Aorta (tissue), 5 donors: ENCODE measurements at places on chromosomes 11 and 22. TPM values are rescaled to one million over a fixed set of nuclear protein-coding genes. Genes with fewer than 3 reads are reported as not detected.
A peak's percentile ranks its signal among the peaks of the same experiment; 100 is the strongest.

GRCh38 chr11:23564370-23564769, 704.1 kb upstream of the CCDC179 start:
- DNase-seq, result no peak

The BATF2 gene
- 3.6 TPM for total RNA-seq

The MN1 gene
- 37.7 TPM for total RNA-seq

- peak; percentile 51 for DNase-seq
Observed at GRCh38 chr11:125945797-125946520, at the start of gene VSIG10L2. VSIG10L2 (plus strand) TSS chr11:125946044; CDS start chr11:125946056, 12 bp downstream.

GRCh38 chr11:38498721-38499120, 1900.7 kb upstream of the RAG2 start:
- DNase-seq, result no peak

DNA sequence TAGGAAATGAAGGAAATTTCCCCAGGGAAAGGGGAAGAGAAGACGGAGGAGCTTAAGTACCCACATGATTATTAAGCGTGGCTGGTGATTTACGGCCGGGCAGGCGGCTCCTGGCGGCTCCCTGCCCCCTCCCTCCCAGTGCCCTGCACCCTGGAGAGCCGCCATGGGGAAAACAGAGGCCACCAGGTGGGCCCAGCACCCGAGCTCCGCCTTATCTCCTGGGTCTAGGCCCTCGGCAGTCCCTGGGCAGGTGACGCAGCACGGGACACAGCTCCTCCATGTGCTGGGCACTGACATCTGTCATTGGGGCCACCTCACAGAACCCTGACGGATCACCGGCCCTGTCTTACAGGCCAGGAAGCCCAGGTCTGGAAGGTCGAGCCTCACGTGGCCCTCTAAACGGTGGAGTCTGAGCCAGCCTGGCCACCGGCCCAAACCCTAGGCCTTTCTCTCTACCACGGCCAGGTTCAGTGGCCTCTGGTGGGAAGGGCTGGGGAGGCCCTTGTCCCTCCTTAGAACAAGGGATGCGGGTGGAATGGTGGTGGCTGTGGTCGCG, 60.2 kb upstream of the PPARA start:
- DNase-seq, result peak; percentile 82

The OSBP2 gene
- 1.1 TPM for total RNA-seq

GRCh38 chr11:63945477-63946163, 6.8 kb downstream of the NAA40 start:
- DNase-seq, result peak; percentile 82

The SNAP29 gene
- total RNA-seq, result 21.7 TPM

GRCh38 chr11:6834021-6834420, 11.5 kb upstream of the OR10A5 start:
- no peak for DNase-seq

The TRIM51 gene
- total RNA-seq, result not detected

DNA sequence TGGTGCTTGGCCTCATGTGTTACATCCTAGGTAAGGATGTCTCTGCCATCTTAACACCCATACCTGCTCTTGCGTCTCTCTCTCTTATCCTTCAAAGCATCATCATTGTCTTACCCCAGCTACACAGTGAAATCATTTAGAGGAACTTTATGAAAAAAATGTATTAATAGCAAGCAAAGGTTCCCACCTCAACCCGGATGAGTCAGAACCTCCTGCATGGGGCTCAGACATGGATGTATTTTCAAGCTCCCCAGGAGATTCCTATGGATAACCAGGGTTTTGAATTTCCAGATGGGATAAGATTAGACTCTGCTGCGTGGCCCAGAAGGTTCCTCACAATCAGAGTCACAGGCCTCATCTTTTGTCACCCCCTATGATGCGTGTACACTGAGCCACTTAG, 89.1 kb upstream of the NNMT start:
- DNase-seq, result no peak
